Mucosa of descending colon (tissue), 3 donors: ENCODE measurements at places on chromosomes 7 and 10. TPM values are rescaled to one million over a fixed set of nuclear protein-coding genes. Genes with fewer than 3 reads are reported as not detected.

DNA sequence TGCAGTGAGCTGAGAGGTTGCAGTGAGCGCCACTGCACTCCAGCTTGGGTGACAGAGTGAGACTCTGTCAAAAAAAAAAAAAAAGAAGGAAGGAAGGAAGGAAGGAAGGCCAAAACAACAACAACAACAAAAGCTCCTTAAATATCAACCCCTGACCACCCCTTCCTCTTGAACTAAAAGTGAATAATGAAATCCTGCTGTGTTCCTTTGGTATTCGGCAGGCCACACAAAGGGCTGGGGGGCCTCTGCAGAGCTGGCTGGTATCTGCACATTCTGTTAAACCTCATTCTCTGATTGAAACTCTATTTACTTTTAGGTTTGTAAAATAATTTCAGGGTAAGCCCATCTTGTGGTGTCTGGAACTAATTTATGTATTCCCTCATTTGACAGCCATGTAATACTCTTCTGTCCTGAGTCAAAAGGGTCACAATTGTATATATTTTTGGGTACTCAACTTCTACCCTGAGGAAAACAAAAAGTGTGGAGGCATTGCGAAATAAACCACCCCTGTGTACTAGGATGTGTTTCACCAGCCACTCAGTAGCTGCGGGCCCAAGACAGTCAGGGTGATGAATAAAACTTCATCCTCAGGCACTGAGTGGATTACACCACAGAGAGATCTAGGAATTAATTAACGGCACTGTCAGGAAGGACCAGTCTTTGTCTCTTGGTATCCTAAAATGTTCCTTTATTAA, 446.4 kb upstream of the PFKP start:
- no peak for DNase-seq

DNA sequence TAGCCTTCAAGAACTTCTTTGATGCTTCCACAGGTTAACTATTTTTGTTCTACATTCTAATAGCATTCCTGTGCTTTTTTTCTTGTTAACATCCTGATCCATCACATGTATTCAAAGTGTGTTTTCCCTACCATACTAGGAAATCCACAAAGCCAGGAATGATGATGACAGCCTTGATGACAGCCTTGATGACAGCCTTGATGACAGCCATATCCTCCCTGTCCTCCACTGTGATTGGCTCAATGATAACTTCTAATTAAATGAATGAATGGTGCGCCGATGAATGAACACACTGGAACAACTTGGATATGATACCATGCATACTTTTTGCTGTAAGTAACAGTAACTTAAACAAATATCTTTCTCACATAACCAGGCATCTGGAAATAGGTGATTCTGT, 8.3 kb upstream of the TACR2 start:
- DNase-seq = no peak

DNA sequence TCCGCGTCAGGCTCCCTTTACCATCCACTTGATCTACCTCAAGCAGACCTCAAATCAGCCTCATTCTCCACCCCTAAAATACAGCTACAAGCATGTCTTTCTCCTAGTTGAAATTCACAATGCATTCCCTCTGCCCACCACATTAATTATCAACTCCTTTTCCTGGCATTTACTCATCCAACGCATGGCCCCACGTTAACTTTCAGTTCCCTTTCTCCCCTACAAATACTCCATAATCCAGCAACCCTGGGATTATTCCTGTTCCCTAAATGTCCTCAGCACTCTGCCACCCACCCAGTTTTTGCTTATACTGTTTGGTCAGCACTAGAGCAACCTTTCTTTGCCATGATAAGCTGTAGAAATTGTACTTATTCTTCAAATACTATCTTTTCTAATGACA, 5.7 kb upstream of the VIM start:
- DNase-seq = no peak

GRCh38 chr10:78386509-78386908, 352.8 kb downstream of the RPS24 start:
- DNase-seq = no peak

GRCh38 chr7:104458875-104459274, 130.5 kb downstream of the LHFPL3 start:
- DNase-seq = no peak

DNA sequence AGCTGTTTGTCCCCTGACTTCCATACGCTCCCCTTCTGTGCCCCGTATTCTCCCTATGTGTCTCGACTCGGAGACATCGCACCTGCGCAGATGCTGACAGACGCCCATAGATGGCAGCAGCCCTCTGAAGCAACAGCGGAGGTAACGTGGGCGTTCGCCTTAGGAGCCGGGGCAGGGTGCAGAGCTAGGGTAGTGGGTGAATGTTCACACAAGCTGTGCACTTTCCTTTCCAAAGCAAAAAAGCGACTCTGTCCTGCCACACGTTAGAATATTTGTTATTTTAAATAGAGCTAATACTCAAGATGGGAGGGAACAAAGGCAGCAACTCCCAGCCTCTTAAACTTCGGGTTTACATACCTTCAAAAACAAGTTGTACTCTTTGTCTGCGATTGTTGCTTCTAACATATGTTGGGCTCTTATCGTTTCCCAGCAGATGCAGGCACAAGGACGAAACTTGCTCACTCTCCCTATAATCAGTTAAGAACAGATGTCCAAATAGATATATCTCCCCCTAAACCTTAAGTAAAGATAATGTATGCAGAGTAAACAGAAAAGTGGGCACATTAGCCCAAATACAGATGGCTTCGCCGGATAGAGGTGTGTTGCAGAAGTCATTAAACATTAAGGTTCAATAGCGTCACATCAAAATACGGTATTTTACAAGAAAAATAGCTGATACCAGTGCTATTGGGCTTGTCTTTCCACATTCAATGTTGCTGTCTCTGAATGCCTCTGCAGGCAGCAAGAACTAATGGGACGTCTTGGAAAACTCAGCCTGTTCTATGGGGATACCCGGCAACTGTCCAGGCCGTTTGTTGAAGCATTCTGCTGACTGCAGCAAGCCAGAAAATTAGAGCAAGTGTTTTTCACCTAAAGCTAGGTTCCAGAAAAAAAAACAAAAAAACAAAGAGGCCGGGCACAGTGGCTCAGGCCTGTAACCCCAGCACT, 340.3 kb upstream of the PRKCQ start:
- DNase-seq = peak; percentile 71

- no peak for DNase-seq
Observed at GRCh38 chr10:18737841-18738240, 78.6 kb downstream of the ARL5B start.

- peak; percentile 87 for DNase-seq
Observed at GRCh38 chr7:151172273-151173141, 5.0 kb upstream of the GBX1 start.

DNA sequence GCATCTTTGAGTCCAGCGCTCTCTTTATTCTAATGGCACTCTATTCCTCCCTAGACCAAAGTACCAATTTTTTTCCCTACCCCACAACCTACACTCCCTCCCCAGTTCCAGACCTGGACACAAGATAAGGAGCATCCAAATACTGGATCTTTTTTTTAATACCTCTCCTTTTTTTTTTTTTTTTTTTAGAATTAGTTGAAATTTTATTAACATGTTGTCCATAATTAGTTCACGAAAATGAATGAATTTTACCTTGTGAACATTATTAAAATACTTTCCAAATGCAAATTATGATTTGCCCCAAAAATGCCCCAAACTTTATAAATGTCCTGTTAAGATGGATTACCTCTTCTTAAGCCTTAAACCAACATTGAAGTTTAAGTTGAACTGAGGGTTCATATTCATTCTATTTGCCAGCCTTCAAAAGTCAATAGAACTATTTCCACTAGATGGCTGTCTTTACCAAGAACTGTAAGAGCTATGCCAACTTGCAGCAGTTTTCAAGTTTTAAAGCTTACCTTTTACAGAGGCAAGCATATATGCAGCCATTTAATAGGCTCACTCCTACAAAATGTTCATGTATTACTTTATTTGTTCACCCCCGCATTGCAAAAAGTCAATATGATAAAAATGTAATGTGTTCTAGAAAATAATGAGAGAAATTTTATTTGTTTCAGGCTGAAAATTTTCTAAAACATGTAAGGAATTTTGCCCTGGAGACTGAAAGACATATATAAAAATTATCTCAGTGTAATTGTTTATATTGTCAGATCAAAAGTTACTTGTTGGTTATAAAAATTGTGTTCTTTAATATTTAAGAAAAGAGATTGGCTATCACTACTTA, 39.7 kb upstream of the TNKS2 start:
- no peak for DNase-seq

- DNase-seq = no peak
Observed at GRCh38 chr7:150322114-150322832, 882 bp upstream of the LRRC61 start.

DNA sequence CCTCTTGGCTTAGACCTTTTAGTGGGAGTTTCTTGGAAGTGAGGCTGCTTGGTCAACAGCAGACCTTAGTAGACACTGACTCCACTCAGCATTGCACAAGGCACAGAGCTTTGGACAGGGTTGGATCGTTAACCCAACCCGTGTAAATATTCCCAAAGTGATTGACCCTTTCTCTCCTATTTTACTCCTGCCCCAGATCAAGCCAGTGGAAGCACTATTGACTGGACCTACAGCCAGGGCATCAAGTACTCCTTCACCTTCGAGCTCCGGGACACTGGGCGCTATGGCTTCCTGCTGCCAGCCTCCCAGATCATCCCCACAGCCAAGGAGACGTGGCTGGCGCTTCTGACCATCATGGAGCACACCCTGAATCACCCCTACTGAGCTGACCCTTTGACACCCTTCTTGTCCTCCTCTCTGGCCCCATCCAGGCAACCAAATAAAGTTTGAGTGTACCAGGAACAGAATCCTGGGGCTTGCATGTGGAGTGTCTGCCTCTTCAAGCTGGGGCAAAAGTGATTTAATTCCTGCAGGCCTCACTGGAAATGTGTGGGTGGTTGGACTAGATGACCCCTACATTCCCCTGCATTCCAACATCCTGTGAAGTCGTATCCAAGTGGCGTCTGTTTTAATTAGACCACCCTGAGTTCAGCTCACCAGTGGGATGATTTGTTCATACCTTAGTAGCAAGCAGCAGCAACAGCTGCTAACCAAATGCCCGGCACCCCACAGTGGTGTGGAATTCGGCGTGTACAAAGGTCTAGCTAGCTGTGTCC, 7.5 kb downstream of the CPA1 start:
- no peak for DNase-seq

GRCh38 chr10:91409069-91409868, 875 bp upstream of the HECTD2 start:
- peak; percentile 82 for DNase-seq

- DNase-seq = no peak
Observed at GRCh38 chr7:90923541-90923997, 327.4 kb downstream of the CDK14 start.

GRCh38 chr7:127337581-127337980, 54.9 kb downstream of the ZNF800 start:
- DNase-seq = peak; percentile 79

- no peak for DNase-seq
Observed at GRCh38 chr7:84281518-84281917, 86.9 kb upstream of the SEMA3A start.

GRCh38 chr7:110921595-110922151, 169.3 kb upstream of the LRRN3 start:
- DNase-seq = no peak

- DNase-seq = no peak
Observed at GRCh38 chr7:23247046-23247602, 549 bp downstream of the GPNMB start.

- peak; percentile 89 for DNase-seq
Observed at GRCh38 chr7:114085592-114086501, 167.0 kb upstream of the PPP1R3A start.

GRCh38 chr7:146172112-146172511, 55.5 kb downstream of the CNTNAP2 start:
- DNase-seq = no peak

GRCh38 chr7:98626460-98627412, 9.7 kb downstream of the NPTX2 start:
- DNase-seq = no peak

DNA sequence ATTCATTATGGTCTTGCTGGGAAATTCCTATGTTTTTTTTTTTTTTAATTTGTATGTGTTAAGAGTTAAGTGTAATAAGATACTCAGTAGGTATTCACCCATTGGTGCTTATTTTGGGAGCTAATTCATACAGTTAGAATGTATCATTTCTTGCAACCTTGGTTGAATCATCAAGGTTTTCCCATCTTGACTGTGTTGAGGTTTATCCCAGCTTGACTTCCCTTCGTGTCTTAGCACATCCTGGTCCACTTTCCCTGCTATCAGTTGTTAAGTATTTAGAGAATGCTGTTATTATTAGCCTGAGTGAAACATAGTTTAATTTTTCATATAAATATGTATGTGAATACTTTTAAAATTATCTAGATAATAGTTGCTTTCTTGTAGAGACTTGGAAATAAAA, 20.8 kb downstream of the RALA start:
- DNase-seq = no peak

DNA sequence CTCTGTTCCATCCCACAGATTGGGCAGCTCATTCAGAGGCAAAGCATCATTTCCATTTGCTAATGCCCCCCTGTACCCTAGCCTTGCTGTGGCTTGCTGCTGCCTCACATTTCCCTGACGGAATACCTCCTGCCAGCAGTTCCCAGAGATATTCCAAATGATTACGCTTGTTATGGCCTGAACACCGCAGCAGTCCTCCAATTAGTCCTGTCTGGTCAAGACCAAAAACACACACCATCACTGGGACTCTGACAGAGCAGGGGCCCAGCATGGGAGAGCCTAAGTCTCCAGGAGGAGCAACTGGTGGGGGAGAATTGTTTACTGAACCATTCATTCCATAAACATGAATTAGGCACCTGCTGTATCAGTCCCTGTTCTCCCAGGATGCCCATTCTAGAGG, 6.1 kb downstream of the OGDHL start:
- DNase-seq = no peak

DNA sequence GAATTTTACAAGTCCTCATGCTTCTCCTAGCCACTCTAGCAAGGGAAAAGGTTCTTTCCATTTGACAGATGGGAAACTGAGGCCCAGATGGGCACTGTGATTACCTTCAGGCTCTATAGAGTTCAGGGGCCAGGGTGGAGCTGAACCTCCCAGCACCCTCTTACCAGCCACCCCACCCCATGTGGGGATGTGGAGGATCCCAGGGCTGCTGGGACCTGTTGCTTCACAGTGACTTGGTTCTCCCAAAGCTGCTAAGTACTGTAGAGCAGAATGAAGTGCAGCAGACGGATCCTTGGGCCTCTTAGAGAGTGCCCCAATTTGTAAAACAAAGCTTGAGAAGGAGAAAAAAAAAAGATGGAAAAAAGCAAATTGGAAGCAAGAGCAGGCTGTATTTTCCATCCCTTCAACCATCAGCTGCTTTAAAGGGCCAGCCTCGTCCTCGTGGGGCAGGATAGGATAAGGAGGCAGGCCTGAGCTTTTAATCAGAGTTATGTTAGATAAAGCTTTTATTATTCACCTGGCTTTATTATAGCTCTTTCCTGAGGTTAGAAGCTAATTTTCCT, 147.0 kb downstream of the CDH23 start:
- DNase-seq = no peak

GRCh38 chr7:103918631-103919271, 70.7 kb downstream of the RELN start:
- no peak for DNase-seq

GRCh38 chr7:1968397-1969111, 264.2 kb downstream of the MAD1L1 start:
- DNase-seq = no peak

HOGA1 gene
- not detected for total RNA-seq

DLX6 gene
- not detected for total RNA-seq

RELN gene
- 2.4 TPM for total RNA-seq

NYAP1 gene
- total RNA-seq = 0.46 TPM

CARD11 gene
- 3.2 TPM for total RNA-seq

PKD1L1 gene
- total RNA-seq = 0.95 TPM

CLEC2L gene
- not detected for total RNA-seq

CALHM1 gene
- not detected for total RNA-seq
